ENCODE measurements at places on chromosomes 5 and 9.

- no peak for DNase-seq
Observed at GRCh38 chr5:62268792-62269191, 37.2 kb upstream of the KIF2A start.

- DNase-seq: peak; percentile 69
Observed at GRCh38 chr5:124908581-124909451, 162.4 kb upstream of the ZNF608 start.

DNA sequence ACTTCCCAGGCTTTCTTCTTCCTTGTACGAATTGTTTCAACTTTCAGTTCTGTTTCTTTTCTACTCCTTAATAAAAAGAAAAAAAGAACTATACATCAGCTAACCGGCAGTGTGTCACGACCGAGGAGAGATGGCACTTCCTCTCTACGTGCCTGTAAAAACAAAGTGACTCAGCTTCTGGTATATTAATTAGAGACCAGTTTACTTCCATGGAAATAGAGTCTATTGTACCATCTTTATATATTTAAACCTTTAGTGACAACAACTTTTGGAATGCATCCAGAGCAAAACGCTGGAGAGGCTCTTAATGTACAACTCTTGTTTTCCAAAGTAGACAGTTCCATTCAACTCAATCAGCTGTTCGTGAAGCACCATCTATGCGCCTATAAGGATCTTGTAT is 94.5 kb upstream of the LIFR start:
- DNase-seq: peak; percentile 16

GRCh38 chr5:93034621-93035590 is 546.1 kb downstream of the NR2F1-AS1 start:
- DNase-seq: no peak

DNA sequence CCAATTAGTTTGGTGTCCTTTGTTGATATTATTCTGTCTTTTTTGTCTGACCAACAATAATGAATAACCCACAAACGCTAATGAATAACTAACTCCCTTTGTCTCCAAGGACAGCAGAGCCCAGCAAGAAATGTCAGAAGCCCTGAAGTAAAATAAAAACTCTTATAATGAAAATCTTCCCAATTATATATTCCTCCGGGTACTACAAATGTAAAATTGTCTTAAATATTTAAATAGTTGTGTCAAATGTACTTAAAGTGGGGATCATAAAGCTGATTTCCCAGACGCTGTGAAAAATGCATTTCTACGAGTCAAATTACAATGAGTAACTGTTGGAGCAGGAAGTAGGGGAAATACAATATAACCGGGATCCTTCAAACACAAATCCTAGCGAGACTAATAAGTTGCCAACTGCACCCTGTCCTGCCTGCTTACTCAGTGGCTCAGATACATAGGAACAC is 22.3 kb downstream of the GLIS3 start:
- DNase-seq: no peak

- no peak for DNase-seq
Observed at GRCh38 chr9:107534510-107535078, 45.0 kb upstream of the KLF4 start.

GRCh38 chr9:133512253-133513213 is 12.2 kb downstream of the MYMK start:
- DNase-seq: no peak

DNA sequence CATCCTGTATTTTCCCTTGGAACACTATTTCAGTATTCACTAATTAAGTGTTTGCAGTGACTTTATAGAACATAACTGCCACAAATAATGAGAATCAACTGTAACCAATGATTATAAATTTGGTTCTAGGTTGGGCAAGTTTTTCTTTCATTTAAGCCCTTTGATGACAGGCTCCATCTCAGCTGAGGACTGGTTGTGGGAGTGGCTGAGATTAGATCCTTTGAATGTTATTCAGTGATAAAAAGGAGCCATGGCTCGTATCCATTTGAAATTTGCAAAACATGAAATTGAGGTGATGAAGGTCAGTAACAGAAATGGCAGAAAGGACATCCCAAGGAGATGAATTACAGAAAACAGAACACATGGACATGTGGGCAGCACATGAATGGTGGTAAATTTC is 138.1 kb upstream of the PCA3 start:
- DNase-seq: no peak

DNA sequence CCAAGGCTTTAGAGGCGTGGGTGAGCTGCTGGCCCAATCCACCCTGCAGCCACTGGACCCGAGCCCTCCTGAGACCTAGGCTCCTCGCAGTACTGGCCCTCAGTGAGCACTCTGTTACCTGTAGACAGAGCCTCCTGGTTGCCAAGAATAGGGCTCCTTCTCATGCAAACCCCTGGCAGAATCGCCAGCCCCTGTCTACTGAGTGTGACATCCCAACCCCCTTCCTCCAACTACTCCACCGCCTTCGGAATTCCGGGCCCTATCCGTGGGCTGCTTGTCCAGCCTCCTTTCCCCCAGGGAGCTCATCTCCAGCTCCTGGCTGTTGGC is 23.8 kb upstream of the COL5A1 start:
- DNase-seq: no peak

- DNase-seq: no peak
Observed at GRCh38 chr9:98264516-98264915, 9.1 kb upstream of the TBC1D2 start.

DNA sequence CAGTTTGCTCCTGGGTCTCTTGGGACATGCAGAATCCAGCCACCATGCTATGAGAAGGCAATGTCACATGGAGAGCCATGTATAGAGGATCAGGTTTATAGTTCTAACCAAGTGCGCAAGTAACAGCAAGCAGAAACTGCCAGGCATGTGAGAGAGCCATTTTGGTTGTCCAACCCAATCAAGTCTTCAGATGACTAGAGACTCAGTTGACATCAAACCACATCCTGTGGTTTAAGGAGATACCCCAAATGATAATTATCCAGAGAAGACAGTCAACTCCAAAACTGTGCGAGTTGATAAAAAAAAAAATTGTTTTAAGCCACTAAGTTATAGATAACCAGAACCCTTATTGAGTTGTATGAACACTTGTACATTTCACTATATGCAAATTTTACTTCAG is 40.2 kb downstream of the TMEM232 start:
- DNase-seq: no peak

GRCh38 chr9:101791938-101792337 is 53.5 kb upstream of the GRIN3A start:
- peak; percentile 34 for DNase-seq

DNA sequence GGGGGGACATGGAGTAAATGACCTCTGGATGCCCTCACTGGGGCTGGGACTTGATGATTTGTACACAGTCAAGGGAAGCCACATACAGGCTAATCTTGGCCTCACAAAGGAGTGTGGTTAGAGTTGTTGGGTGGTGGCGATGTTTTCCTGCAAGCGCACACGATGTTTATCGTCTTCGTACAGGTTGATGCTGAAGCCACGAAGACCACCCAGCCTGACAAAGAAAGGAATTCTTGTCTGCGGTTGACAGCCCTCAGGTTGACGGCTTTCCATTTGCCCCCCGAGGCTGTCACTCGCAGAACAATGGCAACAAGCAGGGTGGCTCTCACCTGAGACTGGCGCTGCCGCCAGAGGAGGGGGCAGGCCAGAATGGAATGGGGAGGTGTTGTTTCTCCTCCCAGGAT is 14.1 kb upstream of the XPA start:
- DNase-seq: no peak

DNA sequence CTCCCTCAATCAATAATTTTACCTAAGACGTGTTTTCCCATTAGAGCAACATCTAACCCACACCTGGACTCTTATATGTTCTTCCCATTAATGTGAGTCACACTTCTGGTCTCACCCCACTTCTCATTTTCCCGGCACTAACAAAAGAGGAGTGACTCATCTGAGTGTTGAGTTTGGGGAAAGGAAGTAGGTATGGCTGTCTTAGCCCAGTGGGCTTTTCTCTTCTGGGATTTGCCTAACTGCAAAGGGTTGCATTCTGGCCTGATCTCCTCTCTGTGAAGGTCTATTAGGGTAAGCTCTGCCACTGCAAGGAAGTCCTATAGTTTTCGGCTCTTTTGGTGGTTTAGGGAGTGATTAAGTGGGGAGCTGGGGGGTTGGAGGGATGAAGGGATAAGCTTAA is 195.6 kb downstream of the KIAA0825 start:
- DNase-seq: no peak

DNA sequence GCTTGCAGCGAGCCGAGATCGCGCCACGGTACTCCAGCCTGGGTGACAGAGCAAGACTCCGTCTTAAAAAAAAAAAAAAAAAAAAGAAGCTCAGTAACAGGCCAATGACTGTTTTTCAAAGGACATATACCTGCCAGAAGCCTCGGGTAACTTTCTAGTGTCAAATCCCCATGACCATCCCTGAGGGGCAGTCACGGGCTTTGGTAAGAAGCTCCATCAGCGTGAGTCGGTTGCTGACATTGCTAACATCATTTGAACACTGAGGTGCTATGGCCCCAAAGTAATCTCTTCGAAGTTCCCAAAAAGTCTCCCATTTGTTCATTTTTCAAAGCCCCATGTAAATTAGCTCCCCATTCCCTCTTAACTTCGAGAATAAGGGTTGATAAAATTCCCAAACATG is 11.6 kb downstream of the NAIP start:
- DNase-seq: no peak

GRCh38 chr5:173855162-173855994 is 32.8 kb upstream of the CPEB4 start:
- DNase-seq: no peak

GRCh38 chr9:7287986-7288385 is 511.6 kb downstream of the DMAC1 start:
- DNase-seq: no peak

DNA sequence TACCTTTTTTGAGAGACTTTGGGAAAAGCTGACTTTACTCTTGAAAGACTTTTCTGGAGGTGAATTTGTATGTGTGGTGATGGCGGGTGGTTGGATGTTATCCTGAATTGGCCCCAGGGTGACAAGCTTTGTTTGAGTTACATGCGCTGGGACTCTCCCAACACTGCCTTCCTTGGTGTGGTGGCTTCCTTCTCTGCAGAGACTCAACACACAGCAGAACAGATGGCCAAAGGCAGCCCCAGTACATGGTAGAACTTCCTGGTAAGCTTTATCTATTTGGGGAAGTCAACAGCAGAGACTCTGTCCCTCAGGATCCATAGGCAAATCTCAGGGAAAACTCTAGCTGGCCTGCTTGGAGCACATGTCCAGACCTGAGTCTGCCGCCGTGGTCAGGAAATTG is 18.1 kb downstream of the C1QTNF2 start:
- DNase-seq: no peak

- DNase-seq: no peak
Observed at GRCh38 chr9:123377211-123377971, 21.4 kb downstream of the CRB2 start.

DNA sequence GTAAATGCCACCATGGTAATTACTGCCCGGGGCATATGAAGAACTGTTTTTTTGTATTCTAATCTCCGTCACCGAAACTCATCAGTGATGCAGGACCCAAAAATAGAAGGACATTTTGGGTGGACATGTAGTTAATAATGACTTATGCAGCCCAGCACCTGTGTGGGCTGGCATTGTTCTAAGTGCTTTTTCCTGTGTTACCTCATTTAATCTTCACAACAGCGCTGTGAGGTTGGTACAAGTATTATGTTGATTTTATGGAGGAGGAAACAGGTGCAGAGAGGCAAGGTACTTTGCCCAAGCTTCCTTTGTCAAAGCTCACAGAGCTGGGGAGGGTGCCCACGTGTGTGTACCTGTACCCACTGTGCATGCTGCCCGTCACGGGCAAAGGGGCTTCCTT is 58.4 kb downstream of the DAPK1 start:
- DNase-seq: peak; percentile 60

GRCh38 chr9:98999152-98999525 is 55.4 kb downstream of the COL15A1 start:
- no peak for DNase-seq

DNA sequence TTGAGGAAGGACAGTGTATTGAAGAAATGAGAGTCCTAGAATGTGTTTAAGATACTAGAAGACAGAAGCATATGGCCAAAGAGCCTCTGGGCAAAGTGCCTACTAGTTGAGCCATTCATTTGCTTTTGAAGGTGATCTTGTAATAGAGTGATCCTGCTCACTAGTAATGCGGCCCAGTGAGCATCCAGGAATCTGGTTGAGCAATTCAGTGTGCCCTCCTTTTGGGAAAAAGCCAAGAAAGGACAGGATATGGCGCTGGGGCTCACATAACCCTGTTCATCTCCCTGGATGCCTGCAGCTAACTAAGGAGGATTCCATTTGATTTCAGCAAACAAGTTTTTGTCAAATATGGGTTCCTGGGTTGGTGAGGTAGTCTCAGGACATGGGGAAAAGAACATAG is 16.3 kb downstream of the ADAM19 start:
- no peak for DNase-seq

DNA sequence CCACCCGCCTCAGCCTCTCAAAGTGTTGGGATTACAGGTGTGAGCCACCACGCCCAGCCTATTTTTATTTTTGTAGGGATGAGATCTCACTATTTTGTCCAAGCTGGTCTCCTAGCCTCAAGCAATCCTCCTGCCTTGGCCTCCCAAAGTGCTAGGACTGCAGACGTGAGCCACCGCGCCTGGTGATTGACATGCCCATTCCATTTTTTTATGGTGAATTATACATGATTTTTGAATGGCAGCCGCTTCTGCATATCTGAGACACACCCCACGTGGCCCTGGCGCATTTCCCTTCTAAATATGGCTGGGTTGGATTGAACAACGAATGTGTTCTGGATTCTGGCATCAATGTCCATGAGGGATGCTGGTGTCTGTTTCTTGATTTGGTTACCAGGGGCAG is 22.7 kb downstream of the PLPP7 start:
- no peak for DNase-seq

GRCh38 chr5:154868702-154869101 is 10.3 kb downstream of the CNOT8 start:
- no peak for DNase-seq
